ENCODE measurements at places on chromosomes 5 and 9.

DNA sequence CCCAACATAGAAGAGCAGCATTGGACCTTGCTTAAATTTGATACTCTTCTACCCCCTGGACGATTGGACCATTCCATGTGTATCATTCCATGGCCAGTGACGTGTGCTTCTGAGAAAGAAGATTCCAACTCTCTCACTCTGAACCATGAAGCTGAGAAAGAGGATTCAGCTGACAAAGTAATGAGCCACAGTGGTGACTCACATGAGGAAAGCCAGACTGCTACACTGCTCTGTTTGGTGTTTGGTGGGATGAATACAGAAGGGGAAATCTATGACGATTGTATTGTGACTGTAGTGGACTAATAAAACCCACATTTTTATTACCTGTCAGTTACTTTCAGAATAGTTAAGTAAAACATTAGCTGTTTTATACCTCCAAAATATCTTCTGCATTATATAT lies 7.5 kb downstream of the HSPA5 start:
- DNase-seq = no peak

DNA sequence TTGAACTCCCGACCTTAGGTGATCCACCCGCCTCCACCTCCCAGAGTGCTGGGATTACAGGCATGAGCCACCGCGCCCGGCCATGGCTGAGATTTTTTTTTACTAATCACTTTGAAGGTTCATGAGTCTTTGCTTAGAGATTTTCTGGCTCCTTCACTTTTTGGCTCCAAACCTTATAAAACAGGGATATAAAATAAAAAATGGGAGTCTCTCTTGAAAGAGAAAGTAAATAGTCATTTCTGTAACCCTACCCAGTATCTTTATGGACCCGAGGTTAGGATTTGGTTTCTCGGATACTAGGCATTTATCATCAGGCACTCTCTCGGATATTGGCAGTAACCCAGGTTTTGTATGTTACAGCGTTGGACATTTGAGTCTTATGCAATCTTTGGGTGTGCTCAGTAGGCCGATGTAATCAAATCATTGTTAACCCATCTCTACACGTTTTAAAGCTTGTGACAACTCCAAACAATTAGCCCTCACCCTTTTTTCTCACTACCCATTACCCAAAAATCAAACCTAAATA lies 25.3 kb downstream of the STXBP1 start:
- peak; percentile 27 for DNase-seq

DNA sequence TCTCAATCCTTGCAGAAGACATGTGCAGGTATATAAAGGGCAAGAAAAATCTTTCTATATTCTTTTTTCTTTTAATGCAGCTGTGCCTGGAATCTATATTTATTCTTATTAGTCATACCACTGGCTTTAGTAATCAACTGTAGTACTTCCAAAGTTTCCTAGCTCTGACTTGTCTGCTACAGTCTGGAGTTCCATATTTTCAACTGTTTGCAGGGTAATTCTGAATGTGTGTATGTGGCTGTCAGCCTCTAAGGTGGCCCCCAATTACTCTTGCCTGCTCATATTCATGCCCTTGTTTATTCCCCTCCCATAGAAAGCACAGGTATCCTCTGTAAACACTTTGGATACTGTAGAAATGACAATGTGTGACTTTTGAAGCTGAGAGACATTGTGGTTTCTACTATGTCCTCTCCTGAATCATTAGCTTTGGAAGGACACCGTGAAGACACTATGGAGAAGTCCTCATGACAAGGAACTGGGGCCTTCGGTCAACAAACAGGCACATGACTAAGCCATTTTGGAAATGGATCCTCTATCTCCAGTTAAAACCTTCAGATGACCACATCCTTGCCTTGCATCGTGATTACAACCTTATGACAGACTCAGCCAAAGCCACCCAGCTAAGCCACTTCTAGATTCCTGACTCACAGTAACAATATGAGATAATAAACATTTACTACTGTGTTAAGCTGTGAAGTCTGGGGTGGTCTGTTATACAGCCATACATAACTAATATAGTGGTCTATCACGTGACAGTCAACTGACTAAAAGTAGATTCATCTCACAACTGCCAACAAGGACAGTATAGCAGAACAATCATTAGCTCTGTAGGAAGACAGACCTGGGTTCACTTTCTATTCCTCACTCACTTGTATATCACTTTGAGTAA lies 49.5 kb upstream of the SUSD1 start:
- no peak for DNase-seq

- no peak for DNase-seq
These were observed 133.8 kb downstream of the ARHGEF28 start for GRCh38 chr5:73759771-73760170.

All from HEK293T (cell line).